Right hindlimb (tissue), 1 donor: ENCODE measurements at places on chromosomes 7 and 10.

GRCh38 chr10:71259815-71260501 is 47.6 kb downstream of the UNC5B start:
- DNase-seq: no peak

DNA sequence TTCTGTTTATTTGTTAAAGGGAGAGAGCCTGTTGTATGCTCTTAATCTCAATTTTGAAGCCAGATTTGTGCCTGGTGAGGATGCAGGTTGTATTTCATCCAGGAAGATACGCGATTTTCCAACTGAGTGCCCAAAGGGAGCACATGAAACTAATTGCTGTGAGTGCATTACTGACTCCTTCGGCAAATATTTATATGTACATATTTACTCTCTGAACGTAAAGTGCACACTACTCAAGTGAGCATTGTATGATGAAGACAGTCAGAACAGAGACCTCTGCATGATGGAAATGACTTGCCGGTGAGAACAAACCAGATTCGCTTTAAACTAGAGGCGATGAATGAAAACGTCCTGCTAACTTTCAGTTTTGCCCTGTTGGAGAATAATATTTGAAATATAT is 130.1 kb downstream of the MALRD1 start:
- no peak for DNase-seq

- DNase-seq: no peak
These were observed 24.1 kb upstream of the SLK start for GRCh38 chr10:103942866-103943265.

- DNase-seq: no peak
These were observed 6.0 kb downstream of the GAD2 start for GRCh38 chr10:26222563-26222962.

DNA sequence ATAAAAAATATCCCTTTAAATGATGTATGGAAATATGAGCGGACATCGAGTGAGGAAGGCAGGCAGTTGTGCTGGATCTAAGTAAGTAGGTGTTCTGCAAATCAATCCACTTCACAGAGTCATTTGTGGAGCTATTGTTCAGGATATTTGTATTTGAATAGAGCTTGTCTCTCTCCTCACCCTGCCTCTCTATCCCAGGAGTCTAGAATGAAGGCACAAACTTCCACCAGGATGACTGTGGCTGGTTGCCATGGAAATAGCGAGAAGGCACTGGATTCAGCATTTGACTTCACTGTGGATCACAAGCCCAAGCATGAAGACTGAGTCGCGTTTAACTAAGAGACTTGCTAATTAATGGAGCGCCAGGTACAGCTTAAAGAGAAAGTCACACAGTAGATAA is 53.2 kb downstream of the NPY start:
- no peak for DNase-seq

- no peak for DNase-seq
These were observed 16.7 kb downstream of the CEP55 start for GRCh38 chr10:93513091-93513490.

DNA sequence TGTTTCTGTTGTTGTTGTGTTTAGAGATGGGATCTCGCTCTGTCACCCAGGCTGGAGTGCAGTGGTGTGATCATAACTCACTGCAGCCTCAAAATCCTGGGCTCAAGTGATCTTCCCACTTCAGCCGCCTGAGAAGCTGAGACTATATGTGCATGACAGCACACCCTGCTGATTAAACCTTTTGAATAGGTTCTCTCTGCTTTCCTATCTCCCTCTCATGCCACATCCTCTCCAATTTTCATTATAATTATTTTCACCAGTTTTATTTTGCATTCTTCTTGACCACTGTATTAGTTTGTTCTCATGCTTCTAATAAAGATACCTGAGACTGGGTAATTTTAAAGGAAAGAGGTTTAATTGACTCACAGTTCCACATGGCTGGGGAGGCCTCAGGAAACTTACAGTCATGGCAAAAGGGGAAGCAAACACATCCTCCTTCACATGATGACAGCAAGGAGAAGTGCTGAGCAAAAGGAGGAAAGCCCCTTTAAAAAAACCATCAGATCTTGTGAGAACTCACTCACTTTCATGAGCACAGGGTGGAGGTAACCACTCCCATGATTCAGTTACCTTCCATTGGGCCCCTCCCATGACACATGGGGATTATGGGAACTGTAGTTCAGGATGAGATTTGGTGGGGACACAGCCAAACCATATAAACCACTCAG is 12.9 kb downstream of the AGK start:
- DNase-seq: no peak

DNA sequence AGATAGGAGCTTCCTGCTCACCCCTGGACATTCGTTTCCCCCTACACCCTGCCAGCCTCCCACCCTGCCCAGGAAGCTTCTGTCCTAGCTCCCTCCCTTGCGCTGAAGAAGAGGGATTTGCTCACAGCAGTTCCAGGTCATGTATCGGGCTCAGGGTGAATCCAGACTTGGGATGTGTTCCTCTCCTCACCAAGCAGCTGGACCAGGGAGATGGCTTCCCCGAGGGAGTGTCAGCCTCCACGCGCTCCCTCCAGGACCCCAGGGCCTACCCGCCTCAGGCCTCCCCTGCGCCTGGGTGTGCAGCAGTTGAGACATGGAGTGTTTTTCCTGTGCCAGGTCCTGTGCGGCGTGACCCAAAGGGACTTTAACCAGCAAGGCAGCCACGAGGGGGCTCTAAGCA is 435.6 kb upstream of the FOXK1 start:
- DNase-seq: no peak

- DNase-seq: no peak
These were observed 44.0 kb downstream of the INPP5F start for GRCh38 chr10:119769886-119770285.
